Hippocampal formation (tissue), 2 donors: ENCODE measurements at places on chromosomes 2 and 18.

DNA sequence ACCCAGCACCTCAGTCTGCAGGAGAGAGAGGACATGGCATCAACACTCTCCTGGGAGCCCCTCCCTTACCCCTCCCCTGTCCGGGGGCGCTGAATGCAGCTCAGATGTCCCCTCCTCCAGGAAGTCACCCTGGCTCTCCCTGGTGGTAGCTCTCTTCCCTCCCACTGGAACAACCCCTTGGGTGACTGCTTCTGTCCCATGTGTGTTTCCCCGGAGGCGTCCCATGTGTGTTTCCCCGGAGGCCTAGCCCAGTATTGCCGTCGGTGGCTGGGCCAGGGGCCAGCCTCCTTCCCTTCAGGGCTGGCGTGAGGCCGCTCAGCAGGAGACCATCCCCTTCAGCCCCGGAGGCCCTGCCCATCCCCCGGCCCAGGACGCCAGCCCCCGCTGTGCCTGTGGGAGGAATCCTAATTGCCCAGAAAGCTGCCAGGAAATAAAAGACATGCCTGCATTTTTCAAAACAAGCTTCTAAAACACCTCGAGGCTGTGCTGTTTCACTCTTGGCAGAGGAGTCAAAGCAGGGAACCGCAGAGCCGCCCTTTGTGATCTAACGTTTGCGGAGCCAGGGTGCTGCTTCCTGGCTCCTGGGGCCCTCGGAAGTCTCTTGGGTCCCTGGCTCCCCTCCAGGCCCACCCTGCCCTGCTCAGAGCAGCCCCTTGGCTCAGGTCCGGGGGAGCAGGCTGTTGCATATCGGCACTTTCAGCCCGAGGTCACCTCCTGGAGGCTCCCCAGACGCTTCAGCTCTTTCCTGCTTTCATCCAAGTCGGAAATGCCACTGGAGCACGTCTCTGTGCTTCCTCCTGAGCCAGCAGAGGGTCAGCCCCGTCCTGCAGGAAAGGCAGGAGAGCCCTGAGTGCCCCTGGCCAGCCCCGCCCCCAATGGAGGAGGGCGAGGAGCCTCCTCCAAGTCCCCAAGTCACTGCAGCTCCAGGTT is 11.4 kb downstream of the SNED1 start:
- DNase-seq = no peak

- peak; percentile 2 for DNase-seq
Measured at GRCh38 chr2:64052463-64053241, 33.4 kb upstream of the VPS54 start.

DNA sequence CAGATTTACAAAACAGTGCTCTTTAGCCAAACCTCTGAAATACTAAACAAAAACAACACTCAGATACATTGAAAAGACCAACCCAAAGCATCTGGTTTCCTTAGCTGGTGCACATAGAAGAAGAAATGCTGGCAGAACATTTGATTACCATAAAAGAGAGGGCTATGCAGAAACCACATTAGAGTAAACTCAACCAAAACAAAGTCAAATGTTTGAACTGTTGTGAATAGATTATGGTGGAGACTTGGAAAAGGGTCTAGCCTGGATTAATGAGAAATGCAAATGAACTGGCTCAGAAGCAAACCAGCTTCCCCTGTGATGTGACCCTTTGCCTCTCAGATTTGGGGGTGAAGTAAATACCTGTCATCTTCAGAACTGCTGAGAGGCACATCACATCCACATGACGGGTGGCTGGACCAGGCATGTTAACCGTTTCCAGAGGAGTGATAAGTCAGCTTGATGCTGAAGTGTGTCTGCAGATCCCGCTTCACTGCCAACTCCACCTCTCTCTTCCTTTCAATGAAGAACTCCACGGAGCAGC is 153.0 kb downstream of the NRP2 start:
- no peak for DNase-seq

- DNase-seq = no peak
Measured at GRCh38 chr2:11578986-11579774, 45.3 kb downstream of the GREB1 start.

DNA sequence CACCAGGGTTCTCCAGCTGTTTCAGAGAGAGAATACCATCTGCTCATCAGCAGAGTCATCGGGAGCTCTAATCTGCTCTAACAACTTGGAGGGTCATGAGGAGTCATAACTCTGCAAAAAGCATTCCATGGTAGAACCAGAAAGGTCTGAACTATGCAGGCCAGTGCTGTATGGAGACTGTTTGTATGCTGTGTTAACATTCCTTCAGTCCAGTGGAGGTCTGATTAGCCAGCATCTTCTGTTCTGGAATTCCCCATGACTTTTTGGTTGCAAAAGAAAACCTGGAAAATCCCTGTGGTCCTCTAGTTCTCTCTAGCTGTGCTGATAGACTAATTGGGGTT is 9.4 kb upstream of the ITGB6 start:
- DNase-seq = no peak

GRCh38 chr2:218821605-218822211 is 9.9 kb downstream of the PRKAG3 start:
- no peak for DNase-seq

GRCh38 chr18:43277164-43277600 is at the start of gene SYT4:
TSS of gene SYT4 (minus strand) at chr18:43277490. CDS start at chr18:43277281, 209 bp downstream.
- peak; percentile 73 for DNase-seq

- no peak for DNase-seq
Measured at GRCh38 chr2:28465148-28465885, 30.5 kb upstream of the PLB1 start.

- peak; percentile 16 for DNase-seq
Measured at GRCh38 chr2:224894356-224894755, 147.9 kb downstream of the DOCK10 start.

DNA sequence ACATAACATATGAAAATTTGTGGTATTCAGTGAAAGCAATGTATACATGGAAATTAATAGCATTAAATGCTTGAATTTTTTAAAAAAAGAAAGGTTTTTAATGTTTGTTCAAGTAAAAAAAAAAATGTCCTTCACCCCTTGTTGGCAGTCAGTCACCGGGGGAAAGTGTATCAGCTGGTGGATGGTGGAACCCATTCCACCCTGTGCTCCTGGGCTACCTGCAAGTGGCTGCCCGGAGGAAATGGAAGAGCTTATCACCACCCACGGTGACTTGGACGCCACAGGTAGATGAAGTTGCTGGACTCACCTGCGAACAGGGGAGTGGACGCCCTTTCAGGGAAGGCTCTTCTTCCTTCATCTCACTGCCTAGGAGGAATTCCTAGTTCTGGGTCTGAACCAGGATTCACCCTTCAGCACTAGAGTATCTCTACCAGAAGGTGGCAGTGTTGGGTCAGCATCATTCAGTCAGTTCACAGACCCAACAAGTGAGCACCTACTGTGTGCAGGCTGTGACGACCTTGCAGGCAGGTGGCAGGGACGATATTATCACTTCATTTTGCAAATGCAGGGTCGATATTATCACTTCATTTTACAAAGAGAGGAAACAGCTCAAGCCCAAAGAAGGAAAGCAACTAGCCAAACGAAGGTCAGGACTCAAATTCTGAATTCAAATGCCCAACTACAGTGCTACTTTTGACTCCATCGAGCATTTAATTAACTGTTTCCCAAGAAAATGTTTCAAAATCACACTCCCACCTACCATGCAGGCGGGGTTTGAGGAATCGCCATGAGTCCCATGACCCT is 35.8 kb downstream of the CIB4 start:
- no peak for DNase-seq

DNA sequence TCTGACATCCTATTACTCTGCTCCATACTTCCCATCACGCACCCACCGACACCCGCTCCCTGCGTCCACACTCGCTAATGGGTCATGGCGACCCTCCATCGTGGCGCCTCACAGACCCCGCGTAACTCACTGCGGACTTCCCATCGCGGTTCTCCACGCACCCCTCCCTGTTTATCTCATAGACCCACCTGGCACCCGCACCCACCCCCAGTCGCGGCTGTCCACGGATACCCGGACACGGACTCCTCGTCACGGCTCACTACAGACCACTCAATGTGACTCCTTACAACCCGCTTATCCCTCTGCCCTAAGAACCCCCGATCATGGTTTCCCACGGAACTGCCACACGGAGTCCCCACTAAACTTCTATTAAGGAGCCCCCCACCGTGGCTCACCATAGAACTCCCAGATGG is 458 bp downstream of the CXXC1 start:
- no peak for DNase-seq

GRCh38 chr2:181857483-181857882 is 34.0 kb upstream of the ITPRID2 start:
- no peak for DNase-seq

DNA sequence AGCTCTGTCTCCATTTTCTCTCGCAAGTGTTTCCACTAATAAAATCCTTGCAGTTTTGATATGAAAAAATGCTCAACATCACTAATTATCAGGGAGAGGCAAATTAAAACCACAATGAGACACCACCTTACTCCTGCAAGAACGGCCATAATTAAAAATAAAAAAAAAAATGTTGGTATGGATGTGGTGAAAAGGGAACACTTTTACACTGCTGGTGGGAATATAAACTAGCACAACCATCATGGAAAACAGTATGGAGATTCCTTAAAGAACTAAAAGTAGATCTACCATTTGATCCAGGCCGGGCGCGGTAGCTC is 49.8 kb upstream of the GREB1L start:
- no peak for DNase-seq

GRCh38 chr18:3648200-3648599 is 198.2 kb downstream of the TGIF1 start:
- no peak for DNase-seq

DNA sequence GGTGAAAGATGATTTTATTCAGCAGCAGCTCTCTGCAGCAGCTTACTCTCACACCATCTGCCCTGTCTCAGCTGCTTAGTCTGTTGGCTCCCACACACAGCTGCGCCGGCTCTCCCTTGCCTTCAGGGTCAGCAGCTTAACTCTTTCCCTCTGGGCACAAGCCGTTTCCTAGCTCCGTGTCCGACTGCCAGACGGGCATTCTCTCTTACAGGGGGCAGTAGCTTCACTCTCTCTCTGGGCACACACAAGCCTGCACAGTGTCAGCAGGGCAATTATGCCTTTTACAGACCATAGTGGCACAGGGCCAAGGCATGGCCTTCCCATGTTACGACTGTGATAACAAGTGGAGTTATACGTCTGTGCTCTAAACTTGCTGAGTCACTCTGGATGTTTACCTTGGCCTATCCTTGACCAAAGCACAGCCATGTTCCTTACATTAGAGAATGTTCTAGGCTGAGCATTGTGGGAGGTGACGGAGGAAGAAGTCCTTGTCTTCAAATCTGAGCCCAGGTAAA is 31.7 kb downstream of the PCARE start:
- no peak for DNase-seq

DNA sequence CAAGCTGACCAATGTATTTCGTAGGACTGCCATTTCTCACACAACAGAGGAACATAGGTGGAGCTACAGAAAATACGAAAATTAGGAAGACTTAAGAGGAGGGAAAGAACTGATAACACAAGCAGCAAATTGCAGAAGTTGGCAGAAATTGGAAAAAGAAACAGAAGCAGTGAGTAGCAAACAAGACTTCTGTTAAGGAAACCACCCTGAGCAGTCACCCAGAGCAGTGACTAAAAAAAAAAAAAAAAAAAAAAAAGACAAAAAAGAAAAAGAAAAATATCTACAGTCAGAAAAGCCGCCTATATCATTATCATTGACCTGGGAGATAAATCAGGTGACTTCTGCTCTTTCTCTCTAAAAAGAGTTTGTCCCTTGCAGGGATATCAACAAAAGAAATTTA is 21.4 kb downstream of the STK17B start:
- DNase-seq = no peak

DNA sequence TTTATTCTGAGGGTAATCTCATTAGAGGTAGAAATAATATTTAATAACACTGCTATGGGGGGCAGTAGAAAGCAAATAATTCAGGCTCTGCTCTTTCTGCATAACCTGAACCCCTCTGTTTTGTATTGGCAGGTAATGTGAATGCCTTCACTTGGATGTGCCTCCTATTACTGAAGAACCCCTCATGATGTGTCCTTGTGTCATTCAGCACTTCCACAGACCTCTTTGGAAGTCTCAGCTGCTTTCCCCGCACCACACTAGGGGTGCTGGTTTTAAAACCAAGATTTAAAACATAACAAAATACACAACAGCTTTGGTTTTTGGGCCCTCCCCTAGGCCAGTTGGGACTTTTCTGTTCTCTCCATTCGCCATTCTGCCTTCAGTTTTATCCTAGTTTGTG is 281.7 kb upstream of the MC4R start:
- no peak for DNase-seq

GRCh38 chr18:40866968-40867367 is 1088.1 kb upstream of the PIK3C3 start:
- no peak for DNase-seq

DNA sequence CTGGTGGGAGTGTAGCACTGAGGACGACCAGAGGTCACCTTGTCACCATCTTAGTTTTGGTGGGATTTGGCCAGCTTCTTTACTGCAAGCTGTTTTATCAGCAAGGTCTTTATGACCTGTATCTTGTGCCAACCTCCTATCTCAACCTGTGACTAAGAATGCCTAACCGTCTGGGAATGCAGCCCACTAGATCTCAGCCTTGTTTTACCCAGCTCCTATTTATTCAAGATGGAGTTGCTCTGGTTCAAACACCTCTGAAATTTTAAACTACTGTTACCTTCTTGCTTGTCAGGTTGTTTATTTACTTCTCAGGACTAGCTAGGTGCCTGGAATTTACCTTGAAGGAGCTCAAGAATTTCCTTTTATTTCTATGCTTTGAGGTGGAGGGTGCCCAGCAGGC is 9.5 kb upstream of the KCNG3 start:
- DNase-seq = no peak

- no peak for DNase-seq
Measured at GRCh38 chr2:110948027-110948674, 172.6 kb upstream of the BCL2L11 start.

GRCh38 chr2:51103205-51103604 is 71.3 kb upstream of the NRXN1 start:
- DNase-seq = no peak
